ENCODE measurements at places on chromosomes 4 and X. TPM values are rescaled to one million over a fixed set of nuclear protein-coding genes. Genes with fewer than 3 reads are reported as not detected.

GRCh38 chr4:73704314-73705055 is 35.9 kb upstream of the CXCL8 start:
- DNase-seq = peak; percentile 76

- DNase-seq = no peak
These were observed at the start of gene BMP2K for GRCh38 chr4:78776079-78776728. Gene BMP2K, plus strand, starts transcription at chr4:78776350. Its CDS starts 194 bp downstream, at chr4:78776544.

DNA sequence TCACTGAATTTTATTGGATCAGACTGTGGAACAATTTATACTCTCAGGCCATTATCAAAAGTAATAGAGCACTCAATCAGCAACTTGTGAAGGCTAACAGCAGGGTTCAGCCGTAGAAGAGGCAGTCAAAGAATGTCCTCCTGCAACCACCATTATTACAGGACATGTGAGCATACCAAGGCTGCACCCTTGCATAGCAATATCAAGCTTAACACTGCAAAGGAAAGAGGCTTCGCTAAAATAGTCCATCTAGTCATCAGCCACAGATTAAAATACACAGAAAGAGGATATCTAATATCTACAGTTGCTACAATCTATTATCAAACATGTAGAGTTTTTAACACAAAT is 42.9 kb upstream of the TMPRSS11B start:
- DNase-seq = no peak

DNA sequence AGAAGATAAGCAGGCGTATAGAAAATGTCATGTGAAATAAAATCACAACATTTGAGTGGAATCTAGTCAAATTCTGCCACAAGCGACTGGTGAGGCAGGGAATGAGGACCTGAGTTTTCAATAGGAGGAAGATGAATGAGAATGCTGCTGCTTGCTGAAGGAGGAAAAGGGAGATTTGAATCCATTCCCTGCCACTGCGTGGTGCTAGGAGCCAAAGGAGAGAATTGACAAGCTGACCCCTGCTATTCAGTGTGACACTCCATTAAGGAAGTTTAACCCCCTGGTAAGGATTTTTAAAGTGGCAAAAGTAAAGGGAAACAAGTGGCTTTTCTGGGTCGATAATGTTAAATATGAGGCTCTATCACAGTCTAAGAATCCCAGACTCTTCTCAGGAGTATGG is 314.0 kb downstream of the NAF1 start:
- DNase-seq = no peak

DNA sequence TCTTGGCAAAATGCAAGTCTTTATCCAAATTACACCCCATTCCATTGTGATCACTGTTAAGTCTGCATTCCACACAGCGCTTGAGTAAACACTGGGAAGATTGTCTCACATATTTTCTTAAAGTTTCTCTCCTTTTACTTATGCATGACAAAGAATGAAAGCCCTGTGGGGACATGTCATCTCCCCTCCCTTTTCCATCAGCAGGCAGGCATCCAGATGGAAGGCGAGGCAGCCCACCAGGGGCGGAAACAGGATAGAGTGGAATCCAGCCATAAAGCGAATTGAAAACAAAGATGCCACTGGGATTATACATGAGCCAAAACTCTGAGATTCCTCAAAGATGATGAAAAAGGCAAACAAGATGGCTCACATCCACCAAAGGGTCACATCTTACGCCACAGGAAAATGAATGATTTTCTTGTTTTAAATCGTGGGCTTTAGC is 78.2 kb downstream of the AFAP1 start:
- no peak for DNase-seq

GRCh38 chr4:38837849-38838248 is 18.8 kb downstream of the TLR6 start:
- no peak for DNase-seq

DNA sequence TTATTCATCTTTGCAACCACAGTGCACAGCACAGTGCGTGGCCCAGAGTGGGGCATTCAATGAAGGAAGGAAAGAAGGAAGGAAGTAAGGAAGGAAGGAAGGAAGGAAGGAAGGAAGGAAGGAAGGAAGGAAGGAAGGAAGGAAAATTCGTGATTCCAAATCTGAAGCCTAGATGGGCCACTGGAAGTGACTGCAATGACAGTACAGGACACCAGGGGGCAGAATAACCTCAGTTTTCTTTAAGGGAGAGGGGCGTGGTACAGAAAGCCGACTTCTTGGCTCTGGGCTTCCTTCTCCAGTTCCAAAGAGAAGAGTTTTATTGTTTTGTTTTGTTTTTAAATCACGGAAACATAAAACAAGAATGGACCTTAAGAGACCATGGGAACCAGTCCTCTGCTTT is 47.8 kb downstream of the APLN start:
- no peak for DNase-seq

DNA sequence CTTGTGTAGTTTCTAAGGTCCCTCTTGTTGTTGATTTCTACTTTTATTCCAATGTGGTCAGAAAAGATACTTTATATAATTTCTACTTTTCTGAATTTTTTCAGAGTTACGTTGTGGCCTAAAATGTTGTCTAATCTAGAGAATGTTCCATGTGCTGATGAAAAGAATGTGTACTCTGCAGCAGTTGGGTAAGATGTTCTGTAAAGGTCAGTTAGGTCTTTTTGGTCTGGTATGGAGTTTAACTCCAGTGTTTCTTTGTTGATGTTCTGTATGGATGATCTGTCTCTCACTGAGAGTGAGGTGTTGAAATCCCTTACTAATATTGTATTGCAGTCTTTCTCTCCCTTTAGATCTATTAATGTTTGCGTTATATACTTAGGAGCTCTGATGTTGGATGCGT is 37.0 kb upstream of the GPRIN3 start:
- no peak for DNase-seq

DNA sequence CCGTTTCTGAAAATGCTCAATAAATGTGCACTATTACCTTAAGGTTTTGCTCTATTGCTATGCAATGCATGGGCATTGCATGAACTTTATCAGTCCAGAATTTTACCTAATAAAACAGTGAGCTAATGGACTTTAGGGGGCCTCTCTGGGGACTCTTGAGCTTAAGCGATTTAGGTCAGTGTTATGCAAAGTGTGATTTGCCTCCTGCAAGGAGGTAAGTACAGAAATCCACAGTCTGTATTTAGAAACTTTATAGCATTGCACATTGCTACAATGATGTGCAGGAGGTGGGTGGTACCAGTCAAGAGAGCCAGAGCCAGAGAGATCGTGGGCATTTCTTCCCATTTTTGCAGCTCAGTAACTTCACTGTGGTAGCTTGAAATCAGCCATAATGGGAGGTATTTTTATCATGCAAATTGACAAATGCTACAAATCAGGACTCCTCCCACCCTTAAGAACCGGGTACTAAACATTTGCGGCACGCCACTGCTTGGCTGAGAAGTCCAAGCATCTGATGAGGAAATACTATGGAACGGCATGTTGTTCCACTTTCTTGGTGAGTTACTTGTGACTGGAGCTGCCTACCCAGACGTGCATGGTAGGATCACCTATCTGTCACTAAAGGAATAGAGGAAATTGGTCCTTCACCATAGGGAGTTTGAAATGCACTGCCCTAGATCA is 174.6 kb upstream of the PGRMC2 start:
- DNase-seq = no peak

DNA sequence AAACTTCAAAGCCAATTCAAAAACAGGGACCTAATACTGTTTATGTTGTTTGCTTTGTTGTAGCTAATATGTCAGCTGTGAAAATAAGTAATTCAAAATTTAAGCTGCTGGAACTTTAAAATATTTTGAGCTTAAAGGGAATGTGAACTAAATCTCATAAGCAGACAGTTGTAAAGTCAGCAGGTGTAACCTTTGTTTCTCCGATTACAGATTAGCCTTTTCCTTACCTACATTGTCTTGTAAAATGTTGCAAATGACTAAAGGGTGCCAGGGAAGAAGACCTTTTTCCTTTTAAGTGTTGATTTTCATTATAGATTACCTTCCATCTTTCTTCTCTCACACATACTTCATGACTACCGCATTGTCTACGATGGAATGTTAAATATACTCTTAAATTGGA is 405.1 kb downstream of the KCNIP4 start:
- no peak for DNase-seq

- DNase-seq = no peak
These were observed 10.9 kb downstream of the MTTP start for GRCh38 chr4:99585516-99585915.

GRCh38 chr4:47143261-47143660 is 111.9 kb downstream of the GABRB1 start:
- no peak for DNase-seq

- DNase-seq = no peak
These were observed 45.9 kb downstream of the USP11 start for GRCh38 chrX:47278691-47279090.

The ANAPC4 gene
- 41.0 TPM for total RNA-seq

The BRS3 gene
- total RNA-seq = not detected

The CPZ gene
- total RNA-seq = 3.0 TPM

The SPANXN3 gene
- not detected for total RNA-seq

The COL25A1 gene
- total RNA-seq = 0.81 TPM

The TCP11X2 gene
- total RNA-seq = not detected

The LEF1 gene
- total RNA-seq = 0.54 TPM

Measured in thoracic aorta (tissue), 2 donors.